ENCODE measurements at places on chromosomes 3 and 15. TPM values are rescaled to one million over a fixed set of nuclear protein-coding genes. Genes with fewer than 3 reads are reported as not detected.

CPN2 gene
- not detected for total RNA-seq

PSMD6 gene
- total RNA-seq: 73.4 TPM

STRA6 gene
- not detected for total RNA-seq

LYZL4 gene
- total RNA-seq: not detected

TNIK gene
- 55.2 TPM for total RNA-seq

HYKK gene
- total RNA-seq: 3.7 TPM

MST1R gene
- total RNA-seq: 5.2 TPM

TEX264 gene
- total RNA-seq: 81.4 TPM

All from activated CD4-positive, alpha-beta T cell treated with anti-CD3 and anti-CD28 coated beads, Interleukin-2, amount 10 ng/mL, durations not matched to agents 7 days and 5 days (primary cell).